ENCODE measurements at places on chromosomes 12 and 14.

GRCh38 chr14:99947695-99948094 lies 117.5 kb upstream of the EVL start:
- DNase-seq: no peak

DNA sequence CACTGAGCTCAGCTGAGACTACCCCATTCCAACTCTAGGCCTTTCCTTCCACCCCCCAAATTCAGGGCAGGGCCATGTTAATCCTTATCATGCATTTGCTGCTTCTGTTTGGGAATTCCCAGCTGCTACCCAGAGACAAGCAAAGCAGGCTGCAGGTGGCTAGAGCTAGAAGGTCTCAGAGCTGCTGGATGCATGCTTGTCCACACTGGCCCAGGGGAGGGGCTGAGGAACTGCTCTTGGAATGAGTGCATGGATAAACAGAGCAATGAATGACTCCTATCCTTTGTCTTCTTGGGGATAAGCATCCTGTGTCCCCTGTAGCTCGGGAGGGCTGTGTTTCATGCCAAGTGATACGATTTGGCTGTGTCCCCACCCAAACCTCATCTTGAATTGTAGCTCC lies 136.8 kb upstream of the NOS1 start:
- DNase-seq: no peak

- DNase-seq: no peak
These were observed 14.7 kb downstream of the SLC4A8 start for GRCh38 chr12:51439330-51439729.

DNA sequence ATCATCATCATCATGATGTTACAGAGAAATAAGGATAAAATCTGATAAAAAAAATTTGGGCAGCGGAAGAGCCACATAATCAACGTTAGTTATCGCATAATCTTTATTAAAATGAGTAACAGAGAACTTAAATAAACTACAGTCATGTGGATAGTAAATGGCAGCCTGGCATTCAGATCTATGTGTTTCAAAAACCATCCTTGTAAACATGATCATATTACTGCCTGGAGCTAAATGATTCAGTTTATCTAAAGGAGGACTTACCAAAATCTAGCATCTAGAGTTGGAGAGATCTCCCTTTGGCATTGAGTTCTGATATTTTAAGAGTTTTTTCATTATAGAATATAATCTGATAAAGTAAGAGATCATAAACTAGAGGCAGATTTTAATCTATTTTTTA lies 200.1 kb upstream of the MGAT4C start:
- DNase-seq: no peak

DNA sequence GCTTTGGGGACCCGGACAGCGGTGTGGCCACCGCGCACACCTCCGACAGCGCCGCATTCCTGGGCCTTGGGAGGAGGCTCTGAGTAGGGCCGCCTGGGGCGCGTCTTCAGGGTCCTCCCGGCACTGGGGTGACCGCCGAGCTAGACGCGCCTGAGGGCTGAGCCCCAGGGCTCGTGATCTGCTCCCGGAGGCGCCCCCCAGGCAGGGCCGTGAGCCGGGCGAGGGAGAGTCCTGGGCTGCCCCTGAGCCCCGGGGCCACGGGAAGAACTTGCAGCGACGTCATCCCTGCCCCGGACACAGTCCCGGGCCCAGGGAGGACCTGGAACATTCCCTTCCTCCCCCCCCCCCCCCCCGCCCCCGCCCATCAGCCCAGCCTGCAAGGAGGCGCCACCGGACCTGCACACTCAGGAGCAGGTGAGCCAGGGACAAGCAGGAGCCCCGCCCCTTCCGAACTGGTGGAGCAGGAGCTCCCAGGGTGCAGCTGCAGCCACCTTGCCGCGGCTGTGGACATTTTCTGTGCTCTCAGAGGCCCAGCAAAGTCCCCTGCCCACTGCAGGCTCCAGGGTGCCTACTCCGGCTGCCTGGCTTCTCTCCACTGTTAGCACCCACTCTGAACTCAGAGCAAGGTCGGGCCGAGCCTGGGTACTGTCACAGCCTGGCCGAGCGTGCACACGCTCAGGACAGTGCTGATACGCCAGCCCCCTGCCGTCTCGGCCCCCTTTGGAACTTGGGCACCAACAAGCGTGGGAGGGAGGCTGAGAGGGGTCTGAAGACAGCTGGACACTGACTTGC lies 50.7 kb downstream of the A2M start:
- DNase-seq: no peak

DNA sequence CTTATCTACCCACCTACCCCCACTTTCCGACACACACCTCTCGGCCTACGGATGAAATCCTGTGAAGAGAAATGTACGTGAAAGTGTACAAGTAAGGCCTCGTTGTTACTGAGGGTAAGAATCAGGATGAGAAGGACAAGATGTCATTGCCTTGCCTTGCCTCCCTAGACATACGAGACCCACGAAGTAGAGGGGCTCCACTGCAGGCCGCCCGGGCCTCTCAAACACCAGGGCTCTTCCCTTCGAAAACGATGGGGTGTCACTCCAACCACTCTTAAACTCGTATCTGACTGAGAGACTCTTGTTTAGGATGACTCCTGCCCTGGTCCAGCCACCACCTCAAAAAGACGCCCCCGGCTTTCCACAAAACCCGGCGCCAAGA lies 498 bp downstream of the RACGAP1 start:
- DNase-seq: no peak

DNA sequence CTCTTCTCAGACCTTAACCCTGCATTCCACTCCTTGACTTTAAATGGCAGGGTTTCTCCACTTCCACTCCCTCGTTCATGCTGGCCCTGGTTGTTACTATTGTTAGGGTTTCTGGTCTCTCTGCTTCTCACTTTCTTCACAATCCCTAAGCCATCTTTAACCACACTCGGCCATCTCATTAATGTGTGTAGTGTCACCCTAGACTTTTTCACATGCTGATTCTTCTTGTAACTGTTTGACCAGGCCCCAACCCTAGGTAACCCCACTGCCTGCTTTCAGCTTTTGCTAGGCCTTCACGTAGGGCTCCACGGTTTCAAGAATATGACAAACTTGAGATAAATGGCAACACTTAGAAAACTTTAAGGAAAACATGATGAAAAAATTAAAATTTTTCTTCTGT lies 195.1 kb downstream of the IPO8 start:
- DNase-seq: no peak

- DNase-seq: peak; percentile 26
These were observed 1.1 kb upstream of the PRKAG1 start for GRCh38 chr12:49019443-49020324.

DNA sequence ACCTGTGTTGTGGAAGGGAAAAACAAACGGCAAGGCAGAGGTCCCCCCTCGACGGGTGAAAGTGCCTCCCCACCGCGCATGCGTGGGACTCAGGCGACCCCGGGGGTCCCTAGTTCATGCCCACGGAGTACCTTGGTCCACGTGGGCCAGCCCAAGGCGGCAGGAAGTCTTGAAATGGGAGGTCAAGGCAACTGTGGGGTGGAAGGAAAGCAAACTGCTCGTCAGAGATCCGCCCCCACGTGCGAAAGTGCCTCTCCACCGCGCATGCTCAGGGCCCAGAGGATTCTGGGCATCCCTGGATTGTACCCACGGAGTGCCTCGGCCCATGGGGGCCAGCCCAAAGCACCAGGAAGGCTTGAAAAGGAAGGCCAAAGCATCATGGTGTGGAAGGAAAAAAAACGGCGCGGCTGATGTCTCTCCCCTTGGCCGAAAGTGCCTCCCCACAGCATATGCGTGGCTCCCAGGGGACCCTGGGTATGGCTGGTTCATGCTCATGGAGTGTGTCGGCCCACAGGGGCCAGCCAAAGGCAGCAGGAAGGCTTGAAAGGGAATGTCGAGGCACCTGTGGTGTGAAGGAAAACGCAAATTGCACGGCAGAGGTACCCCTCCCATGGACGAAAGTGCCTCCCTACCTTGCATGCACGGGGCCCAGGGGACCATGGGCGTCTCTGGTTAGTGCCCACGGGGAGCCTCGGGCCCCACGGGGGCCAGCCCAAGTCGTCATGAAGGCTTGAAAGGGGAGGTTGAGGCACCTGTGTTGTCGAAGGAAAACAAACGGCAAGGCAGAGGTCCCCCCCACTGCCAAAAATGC lies 369.7 kb downstream of the ALG10 start:
- no peak for DNase-seq

- DNase-seq: no peak
These were observed 27.9 kb downstream of the FAR2 start for GRCh38 chr12:29176941-29177340.

DNA sequence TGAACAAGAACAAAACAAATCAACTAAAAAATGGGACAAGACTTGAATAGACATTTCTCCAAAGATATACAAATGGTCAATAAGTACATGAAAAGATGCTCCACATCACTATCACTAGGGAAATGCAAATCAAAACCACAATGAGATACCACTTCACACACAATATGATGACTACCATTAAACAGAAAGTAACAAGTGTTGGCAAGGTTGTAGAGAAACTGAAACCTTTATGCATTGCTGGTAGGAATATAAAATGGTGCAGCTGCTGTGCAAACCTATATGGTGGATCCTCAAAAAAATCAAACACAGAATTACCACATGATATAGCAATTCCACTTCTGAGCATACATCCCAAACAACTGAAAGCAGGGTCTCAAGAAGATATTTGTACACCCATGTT lies 5.2 kb downstream of the SMAGP start:
- DNase-seq: no peak

DNA sequence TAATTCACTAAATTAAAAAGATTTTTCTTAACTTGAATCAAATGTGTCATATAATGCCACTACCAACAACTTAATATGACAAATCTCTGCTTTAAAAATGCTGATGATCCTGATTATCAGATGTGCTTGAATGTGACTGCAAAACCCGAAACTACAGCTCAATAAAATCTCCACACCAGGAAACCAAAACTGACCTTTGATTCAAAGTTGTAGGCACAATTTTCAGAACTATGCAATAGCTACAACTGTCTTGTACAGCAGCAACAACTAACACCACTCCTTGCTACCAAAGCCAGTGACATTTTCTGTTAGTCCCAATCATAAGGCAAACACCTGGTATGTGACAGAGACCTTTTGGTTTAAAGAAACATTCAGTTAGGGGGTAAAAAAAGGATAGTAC lies 147.3 kb downstream of the CEP83 start:
- DNase-seq: no peak

- no peak for DNase-seq
These were observed 8.4 kb upstream of the CNPY2 start for GRCh38 chr12:56324206-56324605.

GRCh38 chr12:99809909-99810308 lies 162.4 kb downstream of the GARIN6 start:
- DNase-seq: no peak

- DNase-seq: no peak
These were observed 956 bp downstream of the GNPTAB start for GRCh38 chr12:101829639-101830366.

DNA sequence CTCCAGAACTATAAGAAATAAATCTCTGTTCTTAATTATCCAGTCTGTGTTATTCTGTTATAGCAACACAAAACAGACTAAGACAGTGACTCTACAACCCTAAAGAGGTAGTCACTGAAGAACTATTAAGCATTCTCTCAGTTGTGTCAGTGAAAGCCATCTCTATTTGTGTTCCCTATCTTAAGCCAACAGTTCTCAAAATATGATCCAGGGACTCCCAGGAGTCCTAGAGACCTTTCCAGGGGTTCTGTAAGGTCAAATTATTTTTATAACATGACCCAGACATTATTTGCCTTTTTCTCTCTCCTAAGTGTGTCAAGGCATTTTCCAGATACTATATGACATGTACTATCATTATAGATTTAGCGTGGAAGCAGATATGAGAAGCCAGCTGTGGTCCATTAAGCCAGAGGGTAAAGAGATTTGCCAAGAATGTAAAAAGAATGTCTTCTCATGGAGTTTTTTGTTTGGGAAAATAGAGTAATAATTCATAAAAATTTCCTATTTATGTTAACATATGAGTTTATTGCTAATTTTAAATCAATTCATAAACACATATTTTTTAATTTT lies 315.8 kb downstream of the RGS6 start:
- DNase-seq: no peak

DNA sequence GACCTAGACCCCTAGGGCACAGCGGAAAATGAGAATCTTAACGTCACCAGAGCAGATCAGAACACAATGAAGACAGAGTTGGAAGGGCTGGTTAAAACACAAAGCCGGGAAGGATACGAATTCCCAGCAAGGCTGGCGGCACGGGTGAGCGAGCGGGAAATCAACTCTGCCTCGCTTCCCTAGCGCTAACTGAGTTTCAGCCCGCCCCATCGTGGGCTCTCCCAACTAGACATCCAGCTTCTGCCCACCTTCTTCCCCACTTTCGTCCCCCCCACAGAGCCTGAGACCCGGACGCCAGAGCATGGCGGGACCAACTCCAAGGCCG lies 377 bp downstream of the CCNT1 start:
- DNase-seq: no peak

DNA sequence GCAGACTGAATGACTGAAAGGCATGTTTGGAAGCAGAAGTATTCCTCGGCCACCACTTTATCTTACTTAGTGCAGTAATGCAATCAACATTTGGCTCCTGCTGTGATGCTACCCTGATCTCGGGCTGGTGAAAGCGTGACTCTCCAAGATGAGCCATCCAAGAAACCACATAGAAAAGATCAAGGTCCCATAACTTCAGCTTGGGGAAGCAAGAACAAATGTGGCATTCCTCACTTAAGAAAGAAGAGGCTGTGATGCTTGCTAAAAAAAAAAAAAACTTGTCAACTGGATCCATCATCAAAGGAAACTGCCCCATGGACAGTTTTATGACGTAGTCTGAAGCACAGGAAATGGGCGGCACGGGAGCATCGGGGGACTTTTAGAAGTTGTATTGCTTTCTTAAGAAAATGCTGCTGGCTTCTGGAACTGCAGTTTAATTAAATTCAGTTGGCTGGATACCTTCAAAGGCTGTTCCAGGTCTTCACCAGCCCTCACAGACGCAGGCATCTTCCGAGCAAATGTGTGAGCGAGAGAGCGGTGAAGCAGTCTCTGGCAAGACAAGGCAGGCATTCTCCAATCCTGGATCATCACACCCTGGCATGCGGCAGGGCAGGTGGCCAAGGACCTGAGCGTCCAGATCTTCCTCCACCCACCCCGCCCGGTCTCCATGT lies 38.2 kb upstream of the MAP1LC3B2 start:
- no peak for DNase-seq

DNA sequence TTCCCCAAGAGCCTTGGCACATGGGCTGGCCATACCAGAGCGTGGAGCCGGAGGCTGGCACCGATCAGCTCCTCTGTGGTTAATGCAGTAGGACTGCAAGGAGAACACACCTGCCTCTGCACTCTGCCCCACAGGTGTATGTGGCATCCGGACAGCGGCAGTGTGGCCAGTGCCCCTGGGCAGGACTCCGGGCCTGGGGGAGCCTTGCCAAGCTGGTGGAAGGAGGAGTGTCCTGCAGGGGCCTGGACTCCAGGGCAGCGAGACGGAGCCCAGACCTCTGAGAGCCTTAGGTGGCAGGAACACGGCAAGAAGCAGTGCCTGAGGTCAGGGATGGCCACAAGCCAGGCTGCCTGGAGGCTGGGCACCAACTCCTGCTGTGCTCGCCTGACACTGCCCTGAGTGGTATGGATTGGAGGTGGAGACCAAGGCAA lies 5.3 kb upstream of the BEGAIN start:
- no peak for DNase-seq

GRCh38 chr12:112418273-112418607 lies 507 bp upstream of the PTPN11 start:
- no peak for DNase-seq
